ENCODE measurements at places on chromosomes 1 and 21.

- no peak for DNase-seq
Measured at GRCh38 chr1:33399375-33399774, 31.5 kb downstream of the PHC2 start.

DNA sequence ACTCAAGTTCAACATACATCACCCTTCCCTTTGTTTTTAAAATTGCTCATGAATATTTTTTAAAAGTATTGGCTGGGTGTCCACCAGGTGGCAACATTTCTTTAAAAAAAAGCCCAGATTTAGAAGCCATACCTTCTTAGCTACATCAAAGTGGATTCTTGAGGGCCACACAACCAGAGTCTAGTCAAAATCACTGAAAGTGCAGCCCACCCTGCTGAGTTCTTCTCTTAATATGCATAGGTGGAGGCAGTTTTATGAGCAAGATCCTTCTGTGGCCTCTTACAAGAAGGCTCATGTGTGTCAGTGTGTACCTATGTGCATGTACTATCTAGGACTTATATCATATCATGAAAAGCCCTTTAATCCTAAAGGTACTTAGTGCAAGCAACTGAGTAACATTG, 16.9 kb upstream of the GNG12 start:
- DNase-seq, result no peak

GRCh38 chr1:1167398-1167821, 6.3 kb upstream of the TTLL10 start:
- no peak for DNase-seq

DNA sequence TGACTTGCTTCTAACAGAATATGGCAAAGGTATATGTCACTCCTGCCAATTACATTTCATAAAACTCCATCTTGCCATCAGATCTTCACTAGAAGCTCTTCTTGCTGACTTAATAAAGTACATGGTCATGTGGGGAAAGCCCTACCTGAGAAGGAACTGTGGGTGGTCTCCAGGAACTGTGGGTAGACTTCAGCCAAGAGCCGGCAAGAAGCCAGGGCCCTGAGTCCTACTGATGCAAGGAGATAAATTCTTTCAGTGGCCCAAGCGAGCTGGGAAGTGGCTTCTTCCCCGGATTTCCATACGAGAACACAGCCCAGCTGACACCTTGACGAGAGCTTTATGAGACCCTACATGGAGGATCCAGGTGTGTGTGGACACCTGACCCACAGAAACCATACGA, 228.7 kb downstream of the SMYD3 start:
- DNase-seq, result no peak

DNA sequence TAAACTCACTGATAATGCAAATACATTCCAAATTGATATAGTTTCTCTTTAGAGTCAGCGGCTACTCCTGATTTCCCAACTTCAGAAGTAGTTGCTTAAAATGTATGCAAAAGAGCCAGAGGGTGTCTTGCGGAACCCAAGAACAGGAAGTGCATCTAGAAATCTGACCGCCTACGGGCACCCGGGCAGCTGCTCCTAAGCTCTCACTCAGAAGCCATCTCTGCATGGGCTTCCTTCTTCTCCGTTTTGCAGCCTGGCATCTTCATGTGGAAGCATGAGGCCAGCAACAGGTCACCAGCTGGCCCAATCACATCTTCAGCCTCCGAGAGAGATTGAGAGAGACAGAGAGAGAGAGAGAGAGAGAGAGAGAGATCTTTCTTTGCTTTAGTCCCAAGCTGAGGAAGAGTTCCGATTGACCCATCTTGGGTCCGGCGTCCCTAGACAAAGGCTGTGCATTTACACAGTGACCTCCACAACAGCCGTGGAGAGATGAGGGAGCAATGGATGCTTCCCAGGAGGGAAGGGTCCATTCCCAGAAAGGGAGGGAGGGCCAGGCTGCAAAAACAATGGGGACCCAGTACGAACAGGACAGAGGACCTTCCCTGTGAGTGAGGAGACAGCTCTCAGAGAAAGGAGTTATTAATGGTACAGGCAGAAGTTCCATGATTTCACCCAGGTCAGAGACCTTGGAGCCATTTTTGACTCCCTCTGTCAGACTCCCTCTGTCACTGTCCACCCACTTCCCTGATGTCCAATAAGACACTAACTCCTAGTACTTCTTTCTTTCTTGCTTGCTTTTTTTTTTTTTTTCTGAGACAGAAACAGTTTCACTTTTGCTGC, 28.2 kb upstream of the SLC30A1 start:
- DNase-seq, result no peak
